RWPE2 (cell line): ENCODE measurements at places on chromosomes 6 and 20.

- no peak for DNase-seq
Measured at GRCh38 chr6:39056191-39056590, 7.6 kb downstream of the GLP1R start.

- no peak for DNase-seq
Measured at GRCh38 chr6:128573036-128573435, 52.6 kb upstream of the PTPRK start.

DNA sequence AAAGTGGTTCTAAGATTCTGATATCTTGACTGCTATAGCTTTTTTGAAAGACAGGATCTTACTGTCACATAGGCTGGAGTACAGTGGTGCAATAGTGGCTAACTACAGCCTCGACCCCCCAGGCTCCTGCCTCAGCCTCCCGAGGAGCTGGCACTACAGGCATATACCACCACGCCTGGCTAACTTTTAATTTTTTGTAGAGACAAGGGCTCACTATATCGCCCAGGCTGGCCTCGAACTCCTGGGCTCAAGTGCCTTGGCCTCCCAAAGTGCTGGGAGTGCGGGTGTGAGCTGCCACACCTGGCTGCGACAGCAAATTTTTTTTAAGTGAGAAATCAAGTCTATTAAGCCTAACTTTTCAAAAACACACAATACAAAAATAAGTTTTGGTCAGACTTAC, 106.6 kb downstream of the NOL4L start:
- peak; percentile 55 for DNase-seq

GRCh38 chr6:160273196-160273595, 14.6 kb upstream of the SLC22A2 start:
- DNase-seq, result no peak

GRCh38 chr6:161396539-161396938, 122.7 kb upstream of the AGPAT4 start:
- no peak for DNase-seq

- DNase-seq, result no peak
Measured at GRCh38 chr20:57857118-57857517, 147.3 kb upstream of the PMEPA1 start.
